ENCODE measurements at places on chromosomes 4 and X.

GRCh38 chr4:113317523-113317922 lies 268.1 kb downstream of the ANK2 start:
- DNase-seq, result no peak

DNA sequence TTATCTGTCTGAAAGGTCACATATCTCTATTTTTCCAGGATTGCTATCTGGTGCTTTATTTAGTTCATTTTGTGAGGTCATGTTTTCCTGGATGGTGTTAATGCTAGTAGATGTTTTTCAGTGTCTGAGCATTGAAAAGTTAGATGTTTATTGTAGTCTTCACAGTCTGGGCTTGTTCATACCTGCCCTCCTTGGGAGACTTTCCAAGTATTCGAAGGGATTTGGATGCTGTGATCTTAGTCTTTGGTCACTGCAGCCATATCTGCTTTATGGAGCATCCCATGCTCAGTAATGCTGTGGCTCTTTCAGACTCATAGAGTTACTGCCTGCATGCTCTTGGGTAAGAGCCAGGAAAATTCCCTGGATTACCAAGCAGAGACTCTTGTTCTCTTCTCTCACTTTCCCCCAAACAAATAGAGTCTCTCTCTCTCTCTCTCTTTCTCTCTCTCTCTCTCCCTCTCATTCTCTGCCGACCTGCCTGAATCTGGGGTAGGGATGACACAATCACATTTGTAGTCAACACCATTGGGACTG lies 130.0 kb downstream of the AR start:
- DNase-seq, result no peak

DNA sequence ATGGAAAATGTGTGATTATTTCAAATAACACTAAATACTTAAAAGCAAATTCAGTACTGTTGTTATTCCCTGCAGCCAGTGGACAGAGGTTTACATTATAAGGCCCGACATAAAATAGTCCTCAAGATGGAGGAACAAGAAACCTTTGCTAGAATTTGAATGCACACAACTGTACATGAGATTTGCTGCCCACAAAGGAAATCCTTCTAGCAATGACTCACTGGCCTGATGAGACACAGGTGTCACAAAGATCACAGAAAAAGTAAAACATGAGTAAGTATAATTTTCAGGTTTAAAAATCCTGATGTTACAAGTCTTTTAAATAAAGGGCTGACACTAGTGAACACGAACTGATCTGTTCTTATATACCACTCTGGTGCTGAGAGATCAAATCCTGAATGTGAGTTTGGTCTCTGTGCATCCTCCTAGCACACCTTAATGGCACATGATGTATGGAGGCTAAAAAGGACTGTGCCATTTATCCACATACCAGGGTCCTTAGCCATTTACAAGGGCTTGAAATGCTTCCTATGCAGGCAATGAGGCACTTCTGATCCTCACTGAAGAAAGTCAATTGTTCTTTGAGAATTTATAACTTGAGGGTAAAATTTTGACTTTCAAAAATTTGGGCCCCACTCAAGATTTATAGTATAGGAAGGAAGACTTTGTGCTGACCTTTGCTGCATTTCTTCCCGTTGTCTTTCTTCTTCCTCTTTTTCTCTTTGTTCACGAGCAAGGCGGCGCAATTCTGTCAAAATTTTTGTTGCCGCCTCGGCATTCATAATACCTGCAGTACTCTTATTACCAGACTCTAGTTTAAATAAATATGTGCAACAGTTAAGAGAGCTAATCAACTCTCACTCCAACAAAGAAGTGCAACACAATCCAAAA lies 23.0 kb downstream of the MAP7D3 start:
- DNase-seq, result no peak

GRCh38 chr4:84492290-84492689 lies 6.8 kb downstream of the NKX6-1 start:
- DNase-seq, result no peak

GRCh38 chrX:43969504-43970501 lies 3.4 kb downstream of the NDP start:
- no peak for DNase-seq

DNA sequence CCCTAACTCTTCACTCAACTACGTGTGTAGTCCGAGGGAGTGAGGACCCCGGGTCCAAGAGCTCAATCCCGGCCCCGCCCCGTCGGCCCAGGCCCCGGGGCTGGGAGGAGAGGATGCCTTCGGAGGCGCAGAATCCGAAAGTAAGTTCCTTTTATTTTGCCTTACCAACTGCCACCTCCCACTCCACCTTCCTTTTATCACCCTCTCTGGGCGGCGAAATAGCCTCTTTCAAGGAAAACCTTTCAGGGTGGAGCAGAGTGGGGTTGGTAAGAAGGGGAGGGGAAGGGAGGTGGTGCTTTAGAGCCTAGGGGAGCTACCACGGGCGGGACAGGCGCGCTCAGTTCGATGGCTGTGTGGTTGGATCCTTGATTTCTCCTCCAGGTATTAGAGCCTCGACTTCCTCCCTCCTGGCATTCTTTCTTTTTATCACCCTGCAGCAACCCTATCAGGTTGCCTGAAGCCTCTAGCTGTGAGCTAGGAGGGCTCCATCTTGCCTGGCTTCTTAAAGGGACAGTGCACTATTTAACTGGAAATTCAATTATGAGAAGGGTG lies 191.2 kb downstream of the RRAGB start:
- DNase-seq, result no peak

DNA sequence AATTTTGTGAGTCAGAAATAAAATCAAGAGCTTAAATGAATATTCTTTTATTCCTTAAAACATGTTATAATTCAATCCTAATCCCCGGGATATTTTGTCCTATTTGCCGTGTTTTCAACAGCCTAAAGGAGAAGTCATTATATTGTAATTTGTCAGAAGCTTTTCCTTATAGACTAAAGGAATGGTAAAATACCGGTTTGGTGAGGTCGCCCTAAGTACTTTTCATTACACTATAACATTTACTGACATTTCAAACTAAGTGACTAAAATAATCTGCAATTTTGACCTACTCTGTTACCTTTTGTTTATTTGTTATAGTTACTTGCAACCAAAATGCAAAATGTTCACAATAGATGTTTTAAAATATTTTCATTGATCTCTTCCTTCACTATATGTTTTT lies 8.8 kb downstream of the DCLK2 start:
- DNase-seq, result no peak

GRCh38 chr4:154030746-154031145 lies 241.9 kb upstream of the SFRP2 start:
- DNase-seq, result peak; percentile 76

- DNase-seq, result no peak
Observed at GRCh38 chr4:163482190-163482589, 8.6 kb upstream of the TKTL2 start.

DNA sequence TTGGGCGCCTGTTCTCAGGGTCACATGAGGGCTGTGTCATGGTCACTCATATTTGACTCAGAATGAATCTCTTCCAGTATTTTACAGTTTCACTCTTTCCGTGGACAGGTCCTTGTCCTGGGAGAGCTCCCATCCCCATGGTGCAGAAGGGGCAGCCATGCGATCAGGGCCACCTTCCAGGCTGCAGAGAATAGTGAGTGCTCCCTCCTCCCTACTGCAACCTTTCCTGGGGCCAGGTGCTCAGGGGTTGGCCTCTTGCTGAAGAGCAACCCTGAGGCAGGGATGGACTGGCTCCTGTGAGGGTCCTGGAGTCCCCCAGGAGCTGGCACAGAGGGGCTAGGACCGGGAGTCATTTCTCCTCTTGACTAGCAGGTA lies 108.4 kb downstream of the ABLIM2 start:
- DNase-seq, result no peak
